HT1080 (cell line): ENCODE measurements at places on chromosomes 5 and 9.

GRCh38 chr9:98523231-98523901 lies 185.4 kb downstream of the GABBR2 start:
- peak; percentile 44 for DNase-seq

GRCh38 chr9:32832346-32832745 lies 49.0 kb downstream of the TMEM215 start:
- no peak for DNase-seq

DNA sequence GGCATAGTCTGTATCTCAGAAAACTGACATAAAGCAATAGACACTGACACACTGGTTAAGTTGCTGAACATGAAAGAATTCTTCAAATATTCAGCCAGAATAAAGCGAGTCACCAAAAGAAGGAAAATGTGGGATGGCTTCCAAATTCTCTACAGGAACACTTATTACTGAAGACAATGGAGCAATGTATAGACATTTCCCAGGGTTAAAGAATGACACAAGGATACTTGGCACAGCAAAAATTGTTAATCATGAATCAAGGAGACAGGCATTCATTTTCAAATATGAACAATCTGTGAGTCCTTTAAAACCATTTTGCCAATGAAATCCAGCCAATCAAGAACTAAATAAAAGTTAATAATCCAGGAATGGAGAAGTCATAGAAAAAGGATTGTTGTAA lies 92.5 kb downstream of the MTX3 start:
- no peak for DNase-seq

GRCh38 chr5:176497852-176498251 lies 39.4 kb downstream of the RNF44 start:
- peak; percentile 48 for DNase-seq

DNA sequence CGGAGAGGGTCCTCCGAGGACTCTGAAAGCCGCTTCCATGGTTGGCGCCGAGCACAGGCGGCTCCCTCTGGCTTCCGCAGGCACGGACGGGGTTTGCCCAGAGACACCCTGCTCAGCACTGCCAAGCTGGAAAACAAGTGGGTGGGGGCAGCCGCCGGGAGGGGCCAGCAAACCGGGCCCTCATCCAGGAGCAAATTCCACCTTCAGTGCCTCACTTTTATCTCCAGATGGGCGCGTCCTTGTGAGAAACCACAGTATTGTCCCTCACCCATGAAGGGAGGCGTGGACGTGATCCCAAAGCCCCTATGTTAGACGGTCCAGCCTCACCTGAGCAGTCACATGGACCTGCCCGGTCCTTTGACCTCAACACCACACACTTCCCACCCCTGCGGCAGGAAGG lies 29.0 kb downstream of the MED10 start:
- no peak for DNase-seq

GRCh38 chr5:34978681-34979080 lies 49.3 kb downstream of the DNAJC21 start:
- no peak for DNase-seq

GRCh38 chr5:150542933-150543445 lies 35.1 kb downstream of the NDST1 start:
- no peak for DNase-seq

GRCh38 chr5:179467441-179467840 lies 82.9 kb upstream of the RUFY1 start:
- no peak for DNase-seq

- no peak for DNase-seq
Observed at GRCh38 chr5:54799645-54800044, 185.7 kb downstream of the ESM1 start.

DNA sequence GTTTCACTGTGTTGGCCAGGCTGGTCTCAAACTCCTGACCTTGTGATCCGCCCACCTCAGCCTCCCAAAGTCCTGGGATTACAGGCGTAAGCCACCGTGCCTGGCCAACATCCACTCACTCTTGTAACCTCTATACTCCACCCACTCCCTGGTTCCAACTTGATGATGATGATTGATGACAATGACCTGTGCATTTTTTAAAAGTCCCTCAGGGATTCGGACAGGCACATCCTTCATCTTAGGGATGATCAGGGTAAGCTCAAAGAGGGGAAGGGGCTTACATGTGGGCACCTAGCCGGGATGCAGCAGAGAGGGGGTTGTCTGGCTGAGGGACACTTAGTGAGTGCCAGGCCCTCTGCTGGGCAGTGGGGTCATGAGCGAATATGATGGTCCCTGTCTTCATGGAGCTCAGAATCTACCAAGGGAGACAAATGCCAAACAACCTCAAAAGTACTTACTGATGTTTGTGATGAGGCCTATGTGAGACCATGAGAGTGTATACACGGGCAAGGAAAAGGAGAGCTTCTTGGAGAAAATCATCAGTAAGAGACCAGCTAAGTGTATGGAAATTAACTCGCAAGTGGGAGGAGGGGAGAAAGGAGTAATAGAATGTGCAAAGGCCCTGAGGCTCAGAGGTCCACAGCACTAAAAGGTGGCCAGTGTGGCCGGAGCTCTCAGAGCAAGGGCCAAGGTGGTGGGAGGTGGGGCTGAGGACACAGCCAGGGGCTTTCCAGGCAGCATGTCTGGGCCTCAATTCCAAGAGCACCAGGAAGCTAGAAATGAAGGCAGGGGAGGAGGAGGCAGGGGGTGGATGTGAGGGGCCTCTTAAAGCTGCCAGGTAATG lies 27.4 kb downstream of the LHX2 start:
- no peak for DNase-seq

- no peak for DNase-seq
Observed at GRCh38 chr9:36949466-36949865, 84.6 kb downstream of the PAX5 start.

- no peak for DNase-seq
Observed at GRCh38 chr9:135533674-135534073, 12.3 kb upstream of the OBP2A start.

DNA sequence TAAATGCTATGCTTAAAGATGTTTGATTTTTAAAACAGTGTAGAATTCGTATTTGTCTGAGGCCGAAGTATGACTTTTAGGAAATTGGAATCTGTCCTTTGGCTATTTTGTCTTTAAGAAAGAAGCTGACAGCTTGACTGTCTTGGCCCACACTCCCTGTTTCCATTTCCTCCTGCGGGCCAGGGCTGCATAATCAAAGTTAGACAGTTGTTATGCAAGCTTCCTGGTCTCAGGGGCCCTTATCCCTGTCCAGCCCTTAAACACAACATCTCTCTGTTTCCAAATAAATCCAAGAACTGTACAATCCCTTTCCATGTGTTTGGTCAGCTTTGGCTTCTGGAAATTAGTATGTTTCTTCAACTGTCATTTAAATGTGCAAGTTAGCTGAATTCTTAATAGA lies 54.6 kb upstream of the ECM2 start:
- DNase-seq = no peak

DNA sequence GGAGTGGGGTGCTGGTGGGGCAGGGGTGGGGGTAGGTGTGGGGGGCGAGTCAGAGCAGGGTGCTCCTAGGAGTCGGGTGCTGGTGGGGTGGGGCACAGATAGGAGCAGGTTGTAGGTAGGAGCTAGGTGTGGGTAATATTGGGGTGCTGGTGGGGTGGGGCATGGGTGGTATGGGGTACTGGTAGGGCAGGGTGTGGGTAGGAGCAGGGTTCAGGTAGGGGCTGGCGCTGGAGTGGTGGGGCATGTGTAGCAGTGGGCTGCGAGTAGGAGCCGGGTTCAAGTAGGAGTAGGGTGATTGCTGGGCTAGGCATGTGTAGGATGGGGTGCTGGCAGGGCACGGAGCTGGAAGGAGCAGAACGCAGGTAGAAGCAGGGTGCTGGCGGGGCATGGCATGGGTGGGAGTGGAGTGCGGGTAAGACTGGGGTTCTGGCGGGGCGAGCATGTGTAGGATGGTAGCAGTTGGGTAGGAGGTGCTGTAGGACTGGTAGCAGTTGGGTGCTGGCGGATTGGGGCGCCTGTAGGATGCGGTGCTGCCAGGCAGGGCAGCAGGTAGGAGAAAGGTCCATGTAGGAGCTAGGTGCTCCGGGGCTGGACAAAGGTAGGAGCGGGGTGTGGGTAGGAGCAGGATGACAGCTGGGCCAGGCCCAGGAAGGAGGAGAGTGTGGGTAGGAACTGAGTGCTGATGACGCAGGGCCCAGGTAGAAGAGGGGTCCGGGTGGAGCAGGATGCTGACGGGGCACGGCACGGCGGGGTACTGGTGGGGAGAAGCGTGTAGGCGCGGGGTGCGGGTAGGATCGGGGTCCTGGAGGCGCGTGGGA lies 105.5 kb upstream of the SIMC1 start:
- DNase-seq = no peak

DNA sequence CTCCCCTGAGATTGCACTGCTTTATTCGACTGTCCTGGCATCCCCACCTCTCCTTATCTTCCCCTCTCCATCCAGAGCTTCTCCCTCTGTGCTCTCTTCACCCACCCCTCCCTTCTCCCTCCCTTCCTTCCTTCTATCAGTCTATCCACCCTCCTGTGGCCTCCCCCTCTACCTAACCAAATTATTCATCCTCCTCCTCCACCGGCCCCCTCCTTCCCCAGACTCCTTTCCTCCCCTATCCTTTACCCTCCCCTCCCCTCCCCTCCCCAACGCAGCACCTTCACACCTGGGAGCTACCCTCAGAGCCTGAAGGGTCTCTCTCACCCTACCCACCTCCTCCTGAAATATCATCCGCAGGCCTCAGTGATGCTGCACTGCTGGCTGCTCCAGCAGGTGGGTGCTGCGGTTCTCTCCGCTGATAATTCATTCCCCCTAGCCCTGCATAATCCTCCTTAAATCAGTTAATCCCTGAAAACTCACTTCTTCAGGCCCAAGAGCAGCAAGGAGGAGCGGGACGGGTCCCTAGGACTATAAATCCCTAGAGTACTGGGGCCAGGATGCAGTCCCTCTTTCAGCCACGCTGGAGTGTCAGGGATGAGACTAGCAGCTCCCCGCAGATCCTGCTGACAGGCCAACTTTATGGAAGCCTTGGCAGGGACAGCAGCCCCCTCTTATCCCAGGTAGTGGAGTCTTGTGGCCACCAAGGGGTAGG lies 97.8 kb downstream of the PCDH1 start:
- no peak for DNase-seq

DNA sequence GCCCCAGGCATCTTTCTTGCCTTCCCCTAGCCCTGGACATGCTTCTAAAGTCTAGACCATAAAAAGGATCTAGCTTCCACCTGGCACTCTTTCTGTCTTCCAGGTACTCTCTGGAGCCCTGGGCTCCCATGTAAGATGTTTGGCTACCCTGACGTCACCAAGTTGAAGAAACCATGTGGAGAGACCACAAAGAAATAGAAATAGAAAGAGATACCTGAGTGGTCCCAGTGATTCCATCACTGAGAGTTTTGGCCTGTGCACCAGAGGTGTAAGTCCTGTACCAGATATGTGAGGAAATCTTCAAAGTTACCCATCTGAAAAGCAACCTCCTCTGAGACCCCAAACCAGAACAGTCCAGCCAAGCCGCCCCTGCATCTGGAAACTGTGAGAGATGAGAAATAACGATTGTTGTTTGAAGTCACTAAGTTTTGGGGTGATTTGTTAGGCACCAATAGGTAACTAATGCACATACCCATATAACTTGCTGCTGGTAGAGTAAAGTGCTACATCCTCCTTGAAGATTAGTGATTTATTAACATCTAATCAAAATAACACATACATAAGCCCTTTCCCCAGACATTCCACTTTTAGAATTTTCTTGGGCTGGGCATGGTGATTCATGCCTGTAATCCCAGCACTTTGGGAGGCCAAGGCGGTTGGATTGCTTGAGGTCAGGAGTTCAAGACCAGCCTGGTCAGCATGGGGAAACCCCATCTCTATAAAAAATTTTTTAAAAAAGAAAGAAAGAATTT lies 85.7 kb upstream of the LHFPL2 start:
- DNase-seq = no peak

GRCh38 chr9:124818431-124819281 lies 34.6 kb upstream of the WDR38 start:
- DNase-seq = peak; percentile 82

- no peak for DNase-seq
Observed at GRCh38 chr5:72326306-72326649, 6.1 kb downstream of the PTCD2 start.

DNA sequence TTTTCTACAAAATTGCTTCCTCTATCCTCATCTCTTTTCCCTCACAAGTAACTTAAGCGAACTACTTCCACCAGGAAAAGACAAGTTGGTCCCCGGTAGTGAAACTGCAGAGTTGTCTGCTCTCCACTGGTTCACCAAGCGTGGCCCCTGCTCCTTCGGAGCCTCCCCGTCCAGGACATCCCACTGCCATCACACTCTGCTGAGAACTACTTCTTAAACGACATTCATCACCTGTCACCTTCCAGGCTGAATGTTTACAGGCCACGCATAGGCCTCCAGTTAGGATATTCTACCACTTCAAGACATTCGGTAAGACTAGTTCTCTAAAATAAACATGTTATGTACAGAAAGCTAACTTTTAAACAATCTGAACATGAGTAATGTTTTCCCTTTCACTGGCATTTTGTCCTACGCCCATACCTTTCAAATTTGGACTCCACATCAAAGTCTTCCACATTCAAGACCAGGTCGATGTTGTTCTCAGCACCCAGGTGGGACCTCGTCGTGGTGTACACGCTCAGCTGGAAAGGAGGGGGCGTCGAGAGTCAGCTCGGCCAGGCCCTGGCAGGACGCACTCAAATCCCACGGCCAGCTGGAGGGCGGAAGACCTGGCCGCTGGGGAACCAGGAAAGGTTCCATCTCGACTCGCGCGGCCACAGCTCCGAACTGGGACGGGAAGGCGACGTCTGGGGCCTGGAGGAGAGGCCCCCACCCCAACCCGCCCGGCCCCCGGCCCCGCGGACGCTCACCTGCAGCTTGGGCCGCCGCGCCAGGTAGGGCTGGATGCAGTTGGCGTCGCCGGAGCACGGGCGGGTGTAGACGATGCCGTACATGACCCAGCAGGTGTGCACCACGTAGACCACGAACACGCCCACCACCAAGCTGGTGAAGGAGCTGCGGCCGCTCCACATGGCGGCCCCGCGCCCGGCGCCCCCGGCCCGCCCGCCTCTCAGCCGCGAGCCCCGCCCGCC lies 683 bp downstream of the CLPTM1L start:
- DNase-seq = no peak

DNA sequence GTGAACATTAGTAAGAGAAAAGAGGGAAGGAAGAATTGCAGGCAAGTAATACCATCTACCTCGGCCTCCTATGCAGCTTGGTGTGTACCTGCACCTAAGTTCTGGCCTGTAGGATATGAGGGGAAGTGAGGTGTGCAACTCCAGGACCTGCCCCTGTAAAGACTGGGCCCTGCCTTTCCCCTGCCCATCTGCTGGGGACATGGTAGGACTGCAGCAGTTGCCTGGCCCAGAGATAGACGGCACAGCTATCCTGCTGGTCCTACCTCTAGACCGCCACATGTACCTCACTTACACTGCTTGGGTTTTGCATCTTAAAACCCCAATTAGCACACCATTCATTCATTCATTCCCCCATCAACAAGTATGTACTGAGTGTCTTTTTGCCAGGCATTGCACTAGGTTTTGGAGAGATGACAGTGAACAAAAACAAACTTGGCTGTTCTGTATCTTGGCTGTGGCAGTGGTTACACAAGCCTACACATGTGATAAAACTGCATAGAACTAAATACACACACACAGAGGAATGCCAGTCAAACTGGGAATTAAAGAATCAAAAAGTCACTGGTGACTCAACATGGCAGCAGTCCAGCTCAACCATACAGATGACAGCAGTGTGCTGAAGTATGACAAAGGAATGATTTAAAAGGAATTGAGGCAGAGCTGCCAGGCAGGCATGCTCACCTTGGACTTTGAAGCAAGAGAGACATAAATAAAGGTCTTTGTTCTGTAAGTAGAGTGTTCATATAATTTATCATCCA lies 23.3 kb upstream of the MGAT1 start:
- peak; percentile 89 for DNase-seq
